ENCODE measurements at places on chromosomes 4 and X.

DNA sequence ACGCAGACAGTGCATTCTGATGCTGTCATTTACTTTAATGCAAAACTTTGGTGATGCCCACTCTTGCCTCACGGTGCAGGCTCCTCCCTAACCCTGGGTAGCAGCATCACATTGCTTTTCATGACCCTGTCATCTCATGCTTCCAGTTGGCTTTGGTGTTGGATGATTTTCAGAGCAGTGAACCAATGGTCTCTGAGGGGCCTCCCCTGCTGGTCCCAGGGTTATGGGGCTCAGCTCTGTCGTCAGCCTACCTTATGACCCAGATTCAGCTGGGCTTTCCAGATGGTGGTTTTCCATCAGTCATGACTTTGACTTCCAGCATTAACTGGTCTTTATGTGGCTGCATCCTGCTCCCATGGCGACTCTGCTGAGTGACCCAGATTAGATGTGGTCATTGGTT is 56.0 kb downstream of the NOP14 start:
- DNase-seq: no peak

- DNase-seq: no peak
Observed at GRCh38 chrX:71081330-71082123, 13.4 kb upstream of the SNX12 start.

DNA sequence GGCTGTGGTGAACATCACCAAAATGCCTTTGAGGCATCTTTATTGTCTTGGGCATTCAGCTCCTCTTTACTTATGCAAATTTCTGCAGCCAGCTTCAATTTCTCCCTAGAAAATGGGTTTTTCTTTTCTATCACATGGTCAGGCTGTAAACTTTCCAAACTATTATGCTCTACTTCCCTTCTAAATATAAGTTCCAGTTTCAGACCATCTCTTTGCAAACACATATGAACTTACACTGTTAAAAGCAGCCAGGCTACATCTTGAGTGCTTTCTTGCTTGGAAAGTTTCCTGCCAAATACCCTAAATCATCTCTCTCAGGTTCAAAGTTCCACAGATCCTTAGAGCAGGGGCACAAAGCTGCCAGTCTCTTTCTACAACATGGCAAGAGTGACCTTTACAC is 13.2 kb downstream of the SCLT1 start:
- DNase-seq: no peak

GRCh38 chr4:88587306-88587705 is 5.0 kb upstream of the HERC3 start:
- no peak for DNase-seq

DNA sequence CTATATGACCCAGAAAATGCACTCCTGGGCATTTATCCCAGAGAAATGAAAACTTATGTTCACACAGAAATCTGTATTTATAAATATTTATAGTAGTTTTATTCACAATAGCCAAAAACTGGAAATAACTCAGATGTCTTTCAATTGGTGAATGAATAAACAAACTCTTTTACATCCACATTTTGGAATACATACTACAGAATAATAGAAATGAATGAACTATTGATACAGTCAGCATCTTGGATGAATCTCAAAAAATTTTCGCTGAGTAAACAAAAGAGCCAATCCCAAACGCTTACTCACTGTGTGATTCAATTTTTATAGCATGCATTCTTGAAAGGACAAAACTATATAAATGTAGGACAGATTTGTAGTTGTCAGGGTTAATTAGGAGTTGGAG is 75.1 kb upstream of the HTR2C start:
- DNase-seq: no peak

DNA sequence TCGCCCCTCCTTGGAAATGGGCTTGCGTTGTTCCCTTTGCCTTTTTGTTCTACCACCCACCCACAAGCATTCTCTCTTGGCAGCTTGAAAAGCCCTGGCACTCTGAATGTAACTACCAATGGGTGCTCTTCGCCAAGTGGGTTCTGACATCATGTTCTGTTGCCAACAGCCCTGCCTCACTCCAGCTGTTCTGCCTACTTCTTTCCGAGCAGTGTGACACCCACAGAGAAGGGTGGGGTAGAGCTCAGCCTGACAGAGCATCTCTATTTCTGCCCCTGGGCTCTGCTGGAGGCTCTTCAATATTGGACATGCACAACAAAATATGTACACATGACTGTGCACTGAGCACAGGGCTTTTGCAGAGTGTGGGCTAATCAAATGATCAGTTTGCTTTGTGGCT is 15.6 kb upstream of the EXOSC9 start:
- DNase-seq: no peak

DNA sequence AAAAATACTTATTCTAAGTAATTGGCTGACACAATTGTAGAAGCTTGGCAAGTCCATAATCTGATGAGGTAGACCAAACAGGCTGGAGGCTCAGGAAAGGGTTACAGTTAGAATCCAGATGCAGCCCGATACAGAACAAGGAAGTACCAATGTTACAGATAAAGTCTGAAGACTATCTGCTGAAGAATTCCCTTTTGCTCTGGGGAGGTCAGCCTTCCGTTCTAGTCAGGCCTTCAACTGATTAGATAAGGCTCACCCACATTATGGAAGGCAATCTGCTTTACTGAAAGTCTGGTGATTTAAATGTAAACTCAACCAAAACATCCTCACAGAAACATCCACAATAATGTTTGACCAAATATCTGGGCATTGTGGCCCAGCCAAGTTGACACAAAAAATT is 7.4 kb upstream of the DYNLT3 start:
- DNase-seq: no peak

DNA sequence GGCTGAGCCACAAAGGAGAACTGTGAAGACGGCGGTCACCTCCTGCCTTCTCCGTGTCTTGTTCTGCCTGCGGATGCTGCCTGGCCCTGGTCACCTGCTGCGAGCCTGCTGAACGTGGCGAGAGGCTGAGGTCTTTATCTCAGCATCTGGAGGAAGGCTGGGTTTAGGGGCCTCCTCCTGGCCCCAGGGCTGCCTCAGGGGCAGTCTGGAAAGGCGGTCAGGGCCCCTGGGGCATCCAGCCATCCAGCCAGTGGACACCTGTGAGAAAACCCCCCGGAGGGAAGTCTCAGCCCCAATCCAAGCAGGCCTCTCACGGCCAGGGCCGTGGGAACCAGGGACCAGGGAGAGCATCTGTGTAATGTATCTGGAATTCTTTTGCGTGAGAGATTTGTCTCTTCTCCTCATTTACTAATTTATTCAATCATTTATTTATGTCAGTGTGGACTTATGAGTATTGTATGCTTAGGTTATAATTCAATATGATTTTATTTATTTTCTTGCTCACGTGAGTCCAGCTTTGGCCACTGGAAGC is 11.3 kb downstream of the PDE6B start:
- DNase-seq: no peak

DNA sequence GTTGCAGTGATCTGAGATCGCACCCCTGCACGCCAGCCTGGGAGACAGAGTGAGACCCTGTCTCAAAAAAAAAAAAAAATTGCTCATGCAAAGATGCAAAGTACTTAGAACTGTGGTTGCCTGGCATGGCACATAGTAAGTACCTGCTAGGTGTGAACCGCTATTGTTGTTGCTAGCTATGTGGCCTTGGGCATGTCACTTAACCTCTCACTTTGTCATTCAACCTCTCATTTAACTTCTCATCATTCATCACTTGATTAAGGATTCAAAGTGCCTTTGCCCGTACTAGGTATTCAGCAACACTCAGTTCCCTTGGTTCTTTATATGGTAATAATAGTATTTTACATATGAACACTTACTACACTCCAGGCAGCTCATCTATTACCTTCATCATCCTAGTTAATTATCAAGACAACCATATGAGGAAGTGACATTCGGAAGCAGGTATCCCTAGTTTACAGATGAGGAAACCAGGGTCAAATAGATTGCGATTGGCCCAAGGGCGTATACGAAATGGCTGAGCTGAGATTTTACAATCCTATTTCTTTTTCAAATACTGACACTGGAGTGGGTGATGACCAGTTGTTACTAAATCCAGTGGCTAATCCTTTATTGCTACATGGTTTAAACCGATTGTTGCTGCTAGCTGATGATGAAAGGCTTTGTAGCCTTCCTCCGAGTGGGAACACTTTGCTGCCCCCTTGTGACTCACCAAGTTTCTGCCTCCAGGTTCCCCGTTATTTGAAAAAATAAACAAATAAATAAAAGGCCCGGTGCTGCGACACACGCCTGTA is 28.8 kb upstream of the SOWAHD start:
- DNase-seq: peak; percentile 42

- DNase-seq: no peak
Observed at GRCh38 chr4:161463436-161463835, 700.4 kb downstream of the FSTL5 start.

GRCh38 chrX:135489542-135489941 is 30.9 kb upstream of the INTS6L start:
- no peak for DNase-seq

DNA sequence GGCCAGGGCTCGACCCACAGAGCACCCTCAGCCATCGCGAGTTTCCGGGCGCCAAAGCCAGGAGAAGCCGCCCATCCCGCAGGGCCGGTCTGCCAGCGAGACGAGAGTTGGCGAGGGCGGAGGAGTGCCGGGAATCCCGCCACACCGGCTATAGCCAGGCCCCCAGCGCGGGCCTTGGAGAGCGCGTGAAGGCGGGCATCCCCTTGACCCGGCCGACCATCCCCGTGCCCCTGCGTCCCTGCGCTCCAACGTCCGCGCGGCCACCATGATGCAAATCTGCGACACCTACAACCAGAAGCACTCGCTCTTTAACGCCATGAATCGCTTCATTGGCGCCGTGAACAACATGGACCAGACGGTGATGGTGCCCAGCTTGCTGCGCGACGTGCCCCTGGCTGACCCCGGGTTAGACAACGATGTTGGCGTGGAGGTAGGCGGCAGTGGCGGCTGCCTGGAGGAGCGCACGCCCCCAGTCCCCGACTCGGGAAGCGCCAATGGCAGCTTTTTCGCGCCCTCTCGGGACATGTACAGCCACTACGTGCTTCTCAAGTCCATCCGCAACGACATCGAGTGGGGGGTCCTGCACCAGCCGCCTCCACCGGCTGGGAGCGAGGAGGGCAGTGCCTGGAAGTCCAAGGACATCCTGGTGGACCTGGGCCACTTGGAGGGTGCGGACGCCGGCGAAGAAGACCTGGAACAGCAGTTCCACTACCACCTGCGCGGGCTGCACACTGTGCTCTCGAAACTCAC is 3.6 kb downstream of the MID1IP1 start:
- DNase-seq: peak; percentile 15

GRCh38 chr4:2804449-2804972 is 11.6 kb downstream of the SH3BP2 start:
- no peak for DNase-seq

GRCh38 chr4:136643416-136643815 is 888.9 kb downstream of the PCDH18 start:
- DNase-seq: no peak

- no peak for DNase-seq
Observed at GRCh38 chr4:106694232-106694631, 325.7 kb upstream of the GIMD1 start.

DNA sequence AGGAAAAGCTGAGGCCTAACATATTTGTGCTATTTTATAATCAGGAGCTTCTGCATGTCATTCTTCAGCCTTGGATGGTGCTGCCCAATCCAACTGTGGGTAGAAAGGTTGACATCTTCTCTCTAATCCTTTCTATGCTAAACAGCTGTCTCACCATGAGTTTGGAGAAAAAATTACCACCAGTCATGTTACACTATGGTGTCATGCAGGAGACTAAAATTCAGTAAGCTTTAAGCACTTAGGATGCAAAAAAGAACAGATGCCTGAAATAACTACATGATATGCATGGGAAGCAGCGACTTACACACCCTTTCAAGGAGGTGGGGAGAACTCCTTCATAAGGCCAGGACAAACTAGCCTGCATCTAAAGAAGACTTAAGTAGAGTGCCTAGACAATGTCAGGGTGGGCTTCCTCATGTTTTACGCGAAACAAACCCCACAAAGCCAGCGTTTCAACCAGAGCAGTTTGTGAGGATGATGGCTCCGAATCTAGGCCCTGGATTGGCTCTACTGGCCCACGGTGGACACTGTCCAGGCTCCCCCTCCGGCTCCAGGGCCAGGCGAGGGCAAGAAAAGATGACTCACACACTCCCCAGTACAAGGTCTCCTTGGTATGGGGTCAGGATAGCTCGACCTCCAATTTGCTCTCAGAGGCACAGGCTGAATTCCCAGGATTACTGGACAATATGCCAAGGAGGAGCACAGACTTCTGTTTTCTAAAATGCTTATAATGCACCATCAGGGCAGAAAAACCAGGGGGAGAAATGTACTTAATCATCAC is 45.1 kb downstream of the STX18 start:
- DNase-seq: no peak

DNA sequence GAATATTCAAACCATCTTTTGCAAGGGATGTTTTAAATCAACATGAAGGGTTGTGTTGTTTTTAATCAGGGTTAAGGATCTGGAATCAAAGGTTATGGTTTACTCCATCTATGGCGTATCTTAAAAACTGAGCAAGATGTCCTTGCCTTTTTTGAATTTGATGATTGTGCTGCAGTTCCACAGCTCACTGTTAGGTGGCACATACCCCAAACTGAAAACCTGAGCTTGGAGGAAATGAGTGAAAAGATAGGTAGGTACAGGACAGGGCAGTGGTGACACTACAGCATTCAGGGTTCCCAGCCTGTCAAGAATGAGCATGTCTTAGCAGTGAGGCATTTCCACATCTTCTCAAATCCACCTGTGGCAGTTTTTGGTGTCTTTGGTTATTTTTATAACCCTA is 13.1 kb upstream of the EOLA1 start:
- DNase-seq: no peak

DNA sequence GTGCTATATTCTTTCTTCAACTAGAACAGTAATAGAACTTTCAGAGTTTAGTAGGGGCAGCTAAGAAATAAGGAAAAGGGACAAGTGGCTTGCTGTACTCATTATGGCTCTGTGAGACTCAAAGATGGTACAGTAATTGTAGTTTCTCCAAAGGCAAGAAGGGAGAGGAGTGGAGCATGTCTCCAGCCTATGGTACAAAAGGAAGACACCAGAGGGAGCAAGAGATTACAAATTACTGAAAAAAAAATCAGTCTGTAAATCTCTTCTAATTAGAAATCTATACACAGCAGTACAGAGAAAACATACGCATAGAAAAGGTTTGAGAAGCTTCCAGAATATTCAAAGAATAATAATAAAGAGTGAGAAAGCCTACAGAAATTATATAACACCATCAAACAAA is 61.4 kb downstream of the KLHL4 start:
- DNase-seq: no peak

- no peak for DNase-seq
Observed at GRCh38 chr4:4948370-4948769, 70.9 kb downstream of the CYTL1 start.

- no peak for DNase-seq
Observed at GRCh38 chr4:90118527-90119195, 8.5 kb upstream of the CCSER1 start.

DNA sequence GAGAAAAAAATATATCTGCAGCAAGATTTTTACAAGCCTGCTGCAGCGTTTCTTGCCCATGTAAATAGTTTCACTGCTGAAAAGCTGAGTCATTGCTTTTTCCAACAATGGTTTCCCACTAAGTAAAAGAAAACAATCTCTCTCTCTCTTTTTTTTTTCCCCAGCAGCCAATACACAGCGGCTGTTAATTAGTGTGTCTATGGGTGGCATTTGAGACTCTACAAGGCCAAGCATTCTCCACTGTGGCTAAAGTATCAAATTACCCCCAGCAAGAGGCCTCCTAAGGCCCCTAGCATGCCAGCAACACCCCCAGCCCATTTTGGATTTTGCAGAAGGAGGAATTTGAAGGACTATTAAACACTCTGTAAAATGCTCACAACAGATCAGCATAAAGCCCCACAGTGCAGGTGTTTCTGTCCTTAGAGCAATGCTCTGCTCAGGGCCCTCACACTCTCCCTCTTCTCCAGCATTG is 837.4 kb downstream of the TRIML1 start:
- peak; percentile 81 for DNase-seq

GRCh38 chrX:44043496-44043895 is 70.3 kb upstream of the NDP start:
- DNase-seq: no peak
